ENCODE measurements at places on chromosomes 5 and 9.

DNA sequence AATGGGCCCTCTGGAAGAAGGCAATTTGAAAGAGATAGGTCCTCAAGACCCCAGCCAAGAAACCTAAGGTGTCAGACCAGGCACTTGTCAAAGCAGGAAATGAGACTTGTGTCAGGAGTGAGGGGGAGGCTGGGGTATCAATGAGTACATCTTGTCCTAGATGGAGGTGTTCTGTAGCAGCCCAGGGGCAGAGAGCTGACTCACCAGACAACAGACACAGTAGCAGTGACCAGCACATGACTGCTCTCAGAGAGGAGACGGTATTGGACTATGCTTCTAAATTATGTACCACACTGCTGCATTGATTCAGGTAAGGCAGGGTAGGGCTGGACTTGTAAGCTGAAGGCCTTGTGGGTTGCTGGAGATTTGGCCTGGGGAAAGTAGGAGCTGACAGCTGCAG is 551.2 kb upstream of the KLF4 start:
- DNase-seq: no peak

DNA sequence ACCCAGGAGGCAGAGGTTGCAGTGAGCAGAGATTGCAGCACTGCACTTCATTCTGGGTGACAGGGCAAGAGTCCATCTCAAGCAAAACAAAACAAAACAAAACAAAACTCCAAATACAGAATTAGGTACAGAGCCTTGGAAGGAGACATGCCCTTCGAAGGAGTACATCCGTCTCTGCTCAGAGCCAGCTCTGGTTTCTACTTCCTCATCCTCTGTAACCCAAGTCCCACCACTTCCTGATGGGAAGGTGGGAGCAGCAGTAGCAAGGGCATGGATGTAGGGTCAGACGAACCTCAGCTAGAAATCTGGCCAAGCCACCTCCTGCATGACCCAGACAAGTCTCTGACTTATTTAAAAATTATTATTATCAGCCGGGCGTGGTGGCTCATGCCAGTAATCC is 16.5 kb upstream of the STXBP1 start:
- no peak for DNase-seq

GRCh38 chr5:131634666-131634995 is 398 bp downstream of the RAPGEF6 start:
- no peak for DNase-seq

DNA sequence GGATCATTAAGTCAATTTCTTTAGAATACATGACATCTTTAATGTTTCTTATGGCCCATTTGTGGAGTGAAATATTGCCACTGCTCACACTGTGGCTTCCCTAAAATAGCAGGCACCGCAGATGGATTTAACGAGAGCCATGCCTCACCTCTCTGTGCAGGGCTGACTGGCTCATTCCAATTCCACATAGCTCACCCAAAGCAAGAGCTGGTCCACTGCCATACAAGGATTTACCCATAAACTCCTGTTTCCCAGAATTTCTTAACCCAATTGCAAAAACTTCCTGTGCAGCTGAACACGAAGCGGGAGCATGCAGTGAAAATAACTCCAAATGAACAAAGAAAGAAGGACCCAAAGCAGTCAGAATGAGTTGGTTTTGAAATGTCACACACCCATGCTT is 159.5 kb downstream of the BAAT start:
- no peak for DNase-seq

GRCh38 chr9:134966270-134966669 is 48.6 kb upstream of the FCN1 start:
- no peak for DNase-seq

DNA sequence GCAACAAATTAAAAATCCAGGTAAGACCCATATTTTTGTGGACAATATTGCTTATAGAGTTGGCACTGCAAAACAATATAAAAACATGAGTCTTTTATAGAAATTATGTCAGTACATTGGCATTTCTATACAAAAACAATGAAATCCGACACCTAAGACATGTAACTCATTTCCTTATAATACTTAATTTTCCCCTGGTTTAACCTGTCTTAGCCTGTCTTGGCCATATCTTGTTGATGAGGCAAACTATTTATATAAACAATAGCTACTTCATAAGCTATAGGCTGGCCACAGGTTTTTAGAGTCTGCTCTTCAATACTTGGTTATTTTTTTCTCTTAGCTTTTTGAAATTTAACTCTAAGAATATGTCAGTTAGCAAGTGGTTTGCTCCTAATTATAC is 44.7 kb upstream of the IZUMO3 start:
- no peak for DNase-seq

DNA sequence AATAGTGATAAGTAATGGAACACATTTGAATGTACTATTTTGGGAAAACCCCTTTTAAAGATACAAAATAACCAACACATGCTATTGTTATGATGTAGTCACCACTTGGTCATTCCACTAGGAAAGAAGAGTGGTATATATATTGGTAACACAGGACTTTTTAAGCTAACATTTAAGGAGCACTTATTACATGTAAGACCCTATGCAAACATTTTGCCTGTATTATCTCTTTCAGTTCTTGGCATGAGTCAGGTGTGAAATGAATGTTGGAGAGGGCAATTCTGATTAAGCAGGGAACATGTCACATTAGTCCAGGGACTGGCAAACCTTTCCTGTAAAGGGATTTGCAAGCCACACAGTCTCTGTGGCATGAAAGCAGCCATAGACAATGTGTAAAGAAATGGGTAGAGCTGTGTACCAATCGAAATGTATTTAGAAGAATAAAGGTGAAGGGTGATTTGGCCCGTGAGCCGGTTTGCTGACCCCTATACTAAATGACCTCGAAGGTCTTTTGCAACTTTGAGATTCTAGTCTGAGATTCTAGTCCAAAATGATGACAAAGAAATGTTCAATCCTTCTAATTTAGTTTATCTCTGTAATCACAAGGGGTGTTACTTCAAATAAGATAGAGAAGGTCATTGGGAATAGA is 15.3 kb downstream of the ABLIM3 start:
- DNase-seq: no peak

GRCh38 chr9:20611691-20612287 is 10.5 kb downstream of the MLLT3 start:
- DNase-seq: no peak

GRCh38 chr9:127388037-127388855 is 8.7 kb upstream of the SLC2A8 start:
- DNase-seq: peak; percentile 92

GRCh38 chr5:160500786-160501779 is 79.4 kb downstream of the PTTG1 start:
- DNase-seq: no peak

DNA sequence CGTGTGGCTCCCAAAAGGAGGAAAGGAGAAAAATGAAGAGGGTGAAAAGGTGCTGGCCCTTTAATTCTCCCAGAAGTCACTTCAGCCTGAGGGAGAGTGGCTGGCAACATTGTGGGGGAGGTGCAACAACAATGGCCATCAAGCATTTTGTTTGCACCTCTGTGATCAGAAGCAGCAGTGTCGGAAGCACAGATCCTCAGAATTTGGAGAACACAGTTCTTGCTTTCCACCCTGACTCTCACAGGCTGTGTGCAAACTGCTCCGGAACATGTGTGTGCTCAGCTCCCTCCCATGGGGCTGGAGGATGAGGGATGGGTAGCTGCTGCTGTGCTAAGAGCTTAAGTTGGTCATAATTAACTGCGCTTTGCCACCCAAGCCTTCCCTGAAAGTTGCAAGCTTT is 127.1 kb downstream of the DPYSL3 start:
- no peak for DNase-seq

- DNase-seq: no peak
Measured at GRCh38 chr9:133004999-133005760, 25.6 kb upstream of the GTF3C5 start.

DNA sequence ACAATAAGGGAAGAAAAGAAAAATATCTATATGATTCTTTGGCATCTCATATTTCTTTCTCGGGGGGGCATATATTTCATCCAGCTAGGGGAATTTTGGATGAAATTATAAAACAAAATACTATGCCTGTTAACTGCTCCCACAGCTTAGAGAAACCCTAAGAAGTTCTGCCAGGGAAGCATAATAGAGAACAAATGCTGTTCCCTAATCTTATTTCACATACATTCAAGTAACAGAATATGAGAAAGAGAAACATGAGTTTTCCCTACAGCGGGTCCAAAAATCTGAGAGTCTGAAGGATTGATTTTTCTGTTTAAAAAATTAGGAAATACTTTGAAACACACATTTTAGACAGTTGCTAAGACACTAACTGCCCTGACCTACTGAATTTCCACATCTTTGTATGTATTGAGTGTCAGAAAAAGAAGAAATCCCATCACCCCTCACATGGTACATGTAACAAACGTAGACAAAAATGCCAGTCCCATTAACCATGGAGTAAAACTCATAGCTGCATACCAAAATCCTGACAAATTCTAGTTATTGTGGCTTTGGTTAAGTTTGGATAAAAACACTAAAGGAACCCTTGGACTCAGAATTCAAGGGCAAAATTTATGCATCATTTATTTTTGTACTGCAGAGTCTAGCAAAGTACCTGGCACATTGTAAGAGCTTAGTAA is 620.2 kb upstream of the DMAC1 start:
- no peak for DNase-seq

GRCh38 chr5:126884269-126884819 is 107.4 kb downstream of the LMNB1 start:
- DNase-seq: peak; percentile 66

- no peak for DNase-seq
Measured at GRCh38 chr5:84119252-84119651, 265.4 kb downstream of the EDIL3 start.

DNA sequence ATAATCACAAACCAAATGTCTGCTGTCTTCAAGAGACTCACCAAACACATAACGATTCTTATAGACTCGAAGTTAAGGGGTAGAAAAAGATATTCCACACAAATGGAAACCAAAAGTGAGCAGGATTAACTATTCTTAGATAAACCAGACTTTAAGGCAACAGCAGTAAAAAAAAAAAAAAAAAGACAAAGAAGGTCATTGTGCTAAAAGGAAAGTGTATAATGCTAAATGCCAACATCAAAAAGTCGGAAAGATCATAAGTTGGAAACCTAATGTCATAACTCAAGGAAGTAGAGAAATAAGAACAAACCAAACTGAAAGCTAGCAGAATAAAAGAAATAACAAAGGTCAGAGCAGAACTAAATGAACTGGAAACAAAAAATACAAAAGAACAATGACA is 714.6 kb downstream of the SEMA5A start:
- no peak for DNase-seq

DNA sequence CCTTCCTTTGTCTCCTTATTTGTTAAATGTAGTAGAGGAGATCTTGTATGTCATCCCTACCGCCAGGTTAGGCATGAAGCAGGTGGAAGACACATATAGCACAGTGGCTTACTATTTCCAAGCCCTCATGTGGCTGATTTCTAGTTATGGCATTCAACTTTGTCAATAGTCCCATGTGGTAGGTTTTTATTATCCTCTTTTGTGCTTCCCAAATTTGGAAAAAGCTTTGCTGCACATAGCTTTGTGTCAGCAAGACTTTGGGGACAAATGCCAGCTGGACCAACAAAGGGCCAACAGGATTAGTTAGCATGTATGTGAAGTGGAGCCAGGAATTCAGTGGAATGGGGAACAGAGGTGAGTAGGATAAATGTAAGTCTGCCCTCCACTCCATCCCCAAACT is 276.3 kb downstream of the PSAT1 start:
- DNase-seq: no peak

GRCh38 chr9:92071634-92072033 is 43.6 kb downstream of the SPTLC1 start:
- DNase-seq: no peak

DNA sequence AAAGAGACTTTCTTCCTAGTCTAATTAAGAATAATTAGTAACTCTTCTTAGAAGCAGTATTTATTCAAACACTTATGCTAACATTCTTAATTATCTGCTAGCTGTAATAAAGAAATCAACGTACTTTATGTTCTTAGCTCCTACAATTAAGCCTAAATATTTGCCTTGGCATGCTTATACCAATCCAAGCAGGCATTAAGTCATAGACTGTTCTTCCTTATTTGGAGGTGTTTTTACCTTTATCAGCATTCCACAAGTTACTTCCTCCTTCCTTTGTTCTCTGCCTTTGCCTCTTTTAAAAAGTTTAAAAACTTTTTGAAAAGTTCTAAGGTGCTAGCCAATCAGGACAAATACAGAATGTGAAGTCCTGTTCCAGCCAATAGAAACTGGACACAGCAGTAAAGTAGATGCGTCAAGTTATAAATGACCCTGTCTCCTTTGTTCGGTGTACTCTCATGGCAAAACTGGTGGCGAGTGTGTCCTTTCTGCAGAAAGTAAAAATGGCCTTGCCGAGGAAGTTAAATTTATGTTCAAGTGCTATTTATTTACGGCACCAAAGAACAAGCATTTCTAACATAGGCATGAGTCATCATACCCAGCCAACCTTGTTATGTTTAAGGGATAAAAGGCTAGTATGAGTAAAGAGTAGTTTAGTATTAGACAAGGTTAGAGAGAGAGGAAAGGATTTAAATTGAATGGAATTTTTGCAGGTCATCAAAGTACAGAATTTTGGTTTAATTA is 58.6 kb downstream of the GPBP1 start:
- DNase-seq: no peak

- DNase-seq: no peak
Measured at GRCh38 chr5:154627698-154628678, 127.2 kb upstream of the LARP1 start.

All from amniotic stem cell (primary cell).